ENCODE measurements at places on chromosomes 7 and 10. TPM values are rescaled to one million over a fixed set of nuclear protein-coding genes. Genes with fewer than 3 reads are reported as not detected.

DNA sequence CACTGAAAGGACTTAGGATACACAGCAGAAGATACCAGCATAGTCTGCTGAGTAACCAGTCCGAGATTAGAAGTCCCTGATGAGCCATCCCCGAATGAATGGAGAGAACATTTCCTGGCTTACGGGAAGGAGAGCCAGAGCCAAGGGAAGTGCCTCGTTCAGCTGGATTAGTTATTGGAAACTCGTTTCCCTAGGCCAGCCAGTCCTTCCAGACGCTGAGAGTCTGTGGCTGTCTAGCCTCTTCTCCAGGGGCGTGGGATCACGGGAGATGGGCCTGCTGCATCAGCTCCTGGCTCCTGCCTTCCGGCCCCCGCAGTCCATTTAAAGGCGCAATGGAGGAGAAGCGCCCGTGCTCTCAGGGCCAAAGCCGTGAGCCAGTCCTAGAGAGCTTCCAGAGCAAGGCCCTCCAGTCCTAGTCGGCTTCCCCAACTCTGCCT, 712.8 kb downstream of the PARD3 start:
- peak; percentile 83 for DNase-seq

DNA sequence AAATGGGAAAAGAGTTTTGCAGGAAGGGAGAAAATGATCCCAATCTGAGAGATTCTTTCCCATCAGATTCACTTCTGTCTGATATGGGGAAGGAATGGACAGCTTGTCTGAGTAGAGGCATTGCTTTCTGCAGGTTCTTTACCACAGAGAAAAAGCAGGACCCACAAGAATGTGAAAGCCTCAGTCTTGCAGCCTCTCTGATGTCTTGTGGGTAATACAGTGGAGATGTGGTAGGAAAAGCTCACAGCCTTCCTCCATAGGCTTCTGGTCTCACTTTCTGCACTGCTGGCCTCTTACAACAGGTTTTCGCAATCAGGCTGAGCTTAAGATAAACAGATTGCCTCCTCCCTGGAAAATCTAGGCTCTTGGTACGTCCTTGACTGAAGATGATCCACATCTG, 551 bp downstream of the IFIT1 start:
- DNase-seq: peak; percentile 100

DNA sequence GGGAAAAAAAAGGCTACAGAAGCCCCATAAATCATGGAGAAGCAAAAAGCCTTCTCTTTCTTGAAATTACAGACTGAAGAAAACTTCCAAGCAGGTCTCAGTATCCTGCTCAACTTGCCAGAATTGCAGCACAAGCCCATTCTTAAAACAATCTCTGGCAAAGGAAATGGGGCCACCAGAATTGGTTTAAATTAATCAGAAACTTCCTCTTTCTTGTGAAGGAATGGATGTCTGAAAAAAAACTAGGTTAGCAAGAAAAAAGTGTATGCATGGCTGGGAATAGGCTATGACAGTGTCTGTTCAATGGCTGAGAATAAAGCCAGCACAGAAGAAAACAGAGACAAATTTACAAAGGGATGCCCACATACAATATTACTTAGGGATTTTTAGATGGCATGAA, 59.1 kb downstream of the TFEC start:
- DNase-seq: no peak

DNA sequence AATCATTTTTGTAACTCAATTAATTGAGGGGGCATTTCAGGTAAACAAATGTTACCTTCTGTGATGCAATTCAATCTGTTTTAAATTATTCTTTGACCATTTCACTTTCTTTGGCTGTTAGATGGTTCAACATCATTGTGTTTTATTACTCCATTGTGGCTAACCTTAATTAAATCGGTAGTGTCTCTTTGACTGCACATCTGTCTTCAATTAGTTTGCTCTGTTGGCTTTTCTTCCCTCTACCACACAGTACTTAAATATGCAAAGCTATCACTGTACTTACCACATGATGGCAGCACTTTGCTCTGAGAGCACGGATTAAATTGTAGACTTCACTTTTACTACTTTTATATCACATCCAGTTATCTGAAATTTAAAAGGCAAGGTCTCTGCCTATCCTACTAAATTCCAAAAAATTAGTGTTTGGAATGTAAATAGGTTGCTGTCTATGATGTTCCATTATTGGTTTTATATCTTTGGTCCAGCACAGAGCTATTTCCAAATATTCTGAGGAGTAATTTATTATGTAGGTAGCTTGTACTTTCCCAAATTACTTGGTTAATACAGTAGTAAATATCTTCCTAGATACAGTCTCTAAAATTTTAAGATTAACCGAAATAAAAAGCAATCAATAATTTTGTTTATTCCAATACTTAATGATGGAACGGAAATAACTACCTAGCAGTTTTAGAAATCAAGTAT, 352.0 kb downstream of the PCLO start:
- DNase-seq: peak; percentile 78

- DNase-seq: no peak
These were observed 313.0 kb upstream of the NPVF start for GRCh38 chr7:25541094-25541821.

The LRRC17 gene
- total RNA-seq: 70.0 TPM

The CYP2W1 gene
- total RNA-seq: not detected

The TSPAN33 gene
- 0.43 TPM for total RNA-seq

The CBLL1 gene
- total RNA-seq: 36.3 TPM

The LRRN3 gene
- 0.86 TPM for total RNA-seq

The RSBN1L gene
- 20.6 TPM for total RNA-seq

The GLRX3 gene
- 67.6 TPM for total RNA-seq

The LRRC18 gene
- not detected for total RNA-seq

The STEAP4 gene
- total RNA-seq: under 0.01 TPM
